ENCODE measurements at places on chromosomes 1 and 21.

- no peak for DNase-seq
Observed at GRCh38 chr1:48047116-48047515, 49.9 kb upstream of the TRABD2B start.

GRCh38 chr1:214361636-214362035 is 80.7 kb downstream of the SMYD2 start:
- no peak for DNase-seq

DNA sequence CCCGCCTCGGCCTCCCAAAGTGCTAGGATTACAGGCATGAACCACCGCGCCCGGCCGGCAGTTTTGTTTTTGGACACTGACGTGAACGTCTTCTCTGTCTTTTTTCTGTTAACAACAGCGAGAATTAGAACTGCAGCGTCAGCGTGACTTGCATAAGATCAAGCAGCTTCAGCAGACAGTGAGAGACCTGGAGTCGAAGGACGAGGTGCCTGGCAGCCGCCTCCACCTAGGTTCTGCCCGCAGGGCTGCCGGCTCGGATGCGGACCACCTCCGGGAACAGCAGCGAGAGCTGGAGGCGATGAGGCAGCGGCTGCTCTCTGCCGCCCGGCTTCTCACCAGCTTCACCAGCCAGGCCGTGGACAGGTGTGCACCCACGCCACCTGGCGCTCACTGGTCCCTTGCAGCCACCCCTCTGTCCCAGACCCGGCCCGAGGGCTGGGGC is 22.9 kb upstream of the DIP2A start:
- no peak for DNase-seq

- peak; percentile 92 for DNase-seq
Observed at GRCh38 chr21:34908419-34909055, 140.6 kb downstream of the RUNX1 start.

- DNase-seq = no peak
Observed at GRCh38 chr1:216521477-216521876, 98.2 kb upstream of the USH2A start.

DNA sequence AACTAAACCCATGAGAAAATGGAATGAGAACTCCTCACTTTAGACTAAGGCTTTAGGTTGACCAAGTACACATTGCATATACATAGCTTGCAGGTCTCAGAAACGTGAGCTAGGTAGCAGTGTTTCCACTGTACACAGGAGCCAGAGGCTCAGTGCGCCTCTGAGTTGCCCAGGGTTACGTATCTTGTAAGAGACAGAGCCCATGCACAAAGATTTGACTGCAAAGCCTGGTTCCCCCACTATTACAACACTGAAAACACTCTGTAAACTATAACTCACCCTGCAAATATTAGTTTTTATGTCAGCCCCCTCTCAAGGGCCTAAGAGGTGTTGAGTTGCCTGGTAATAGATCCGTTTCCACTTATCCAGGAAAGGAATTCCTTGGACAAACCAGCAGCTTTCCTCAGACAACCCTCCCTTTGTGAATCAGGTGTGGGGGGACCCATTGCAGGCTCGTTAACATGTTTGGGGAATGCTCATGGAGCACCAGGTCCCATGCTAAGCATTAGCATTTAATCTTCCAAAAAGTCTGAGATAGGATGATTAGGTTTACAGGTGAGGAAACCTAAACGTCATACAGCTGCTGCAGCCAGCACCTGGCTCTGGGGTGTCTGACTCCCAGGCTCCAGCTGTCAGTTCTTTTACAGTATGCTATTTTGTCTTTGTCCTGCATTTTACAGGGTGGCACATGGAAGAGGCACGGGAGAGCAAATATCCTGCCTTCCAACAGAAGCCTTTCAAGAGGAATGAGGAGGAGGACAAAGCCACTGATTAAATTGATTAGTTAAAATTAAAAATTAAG is 25.7 kb downstream of the TENT5C start:
- DNase-seq = no peak

GRCh38 chr1:103266036-103266435 is 157.7 kb upstream of the COL11A1 start:
- no peak for DNase-seq

DNA sequence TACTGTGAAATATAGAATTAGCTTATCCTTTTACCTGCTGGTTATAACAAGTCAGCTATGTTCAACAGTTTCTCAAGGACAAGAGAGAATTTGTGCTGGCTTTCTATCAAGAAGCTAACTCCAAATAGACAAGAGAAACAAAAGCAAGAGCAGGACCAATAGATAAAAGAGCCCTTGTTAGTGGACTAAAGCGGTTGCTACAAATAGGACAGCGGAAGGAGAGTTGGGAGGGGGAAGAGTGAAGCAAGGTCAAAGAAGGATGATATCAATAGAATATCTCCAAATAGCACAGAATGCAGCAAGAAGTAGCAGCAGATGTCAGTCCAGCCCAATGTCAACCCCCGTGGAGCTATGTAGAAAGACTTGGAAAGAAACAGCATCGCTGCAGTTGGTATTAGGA is 53.0 kb upstream of the AKT3 start:
- DNase-seq = no peak

DNA sequence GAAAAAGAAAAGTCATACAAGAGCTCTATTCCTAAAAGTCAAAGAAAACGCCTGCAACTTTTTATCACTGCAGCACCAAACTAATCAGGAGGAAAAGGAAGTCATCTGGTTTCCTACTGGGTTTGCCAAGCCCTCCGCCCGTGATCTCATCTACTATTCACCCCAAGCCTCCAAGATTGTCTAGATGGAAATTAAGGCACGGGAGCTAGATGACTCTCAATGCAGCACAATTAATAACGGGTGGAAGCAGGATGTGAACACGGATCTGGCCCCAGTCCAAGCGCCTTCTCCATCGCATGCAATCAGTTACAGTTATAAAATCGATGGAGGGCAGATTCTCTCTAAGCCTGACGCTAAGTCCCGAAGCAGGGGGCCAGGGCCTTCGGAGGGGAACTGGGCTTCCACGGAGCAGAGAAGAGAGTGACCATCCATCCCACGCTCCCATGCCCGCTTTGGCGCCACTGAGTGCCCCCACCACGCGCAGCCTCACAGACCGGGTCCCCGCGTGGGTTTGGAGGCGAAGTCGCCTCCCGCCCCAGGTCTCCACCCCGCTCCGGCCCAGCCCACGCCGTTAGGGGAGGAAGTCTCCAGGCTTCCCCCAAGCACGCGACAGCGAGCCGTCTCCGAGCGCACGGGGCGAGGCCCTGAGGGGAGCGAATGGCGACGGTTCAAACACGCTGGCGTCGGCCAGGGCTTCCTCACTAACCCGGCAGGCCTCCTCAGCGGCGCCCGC is 1.8 kb downstream of the HSF2BP start:
- peak; percentile 18 for DNase-seq

GRCh38 chr1:203057911-203058675 is 27.7 kb downstream of the MYOG start:
- no peak for DNase-seq

DNA sequence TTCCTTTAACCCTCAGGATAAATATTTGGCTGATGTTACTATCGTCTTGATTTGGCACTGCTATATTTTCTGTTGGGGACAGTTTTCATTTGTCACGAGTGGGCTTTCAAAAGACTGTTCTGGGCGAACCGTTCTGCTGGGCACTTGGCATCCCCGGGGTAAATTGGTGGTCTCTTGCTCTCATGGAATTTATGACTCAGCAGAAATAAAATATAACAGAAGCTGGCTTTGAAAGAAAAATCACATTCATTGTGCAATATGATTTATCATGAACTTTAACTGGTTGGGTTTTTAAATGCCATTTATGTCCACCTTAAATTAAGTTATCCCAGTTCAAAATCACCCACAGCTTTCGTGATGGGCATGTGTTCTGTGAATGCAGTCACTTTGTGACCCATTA is 147.3 kb downstream of the KAZN start:
- DNase-seq = no peak

DNA sequence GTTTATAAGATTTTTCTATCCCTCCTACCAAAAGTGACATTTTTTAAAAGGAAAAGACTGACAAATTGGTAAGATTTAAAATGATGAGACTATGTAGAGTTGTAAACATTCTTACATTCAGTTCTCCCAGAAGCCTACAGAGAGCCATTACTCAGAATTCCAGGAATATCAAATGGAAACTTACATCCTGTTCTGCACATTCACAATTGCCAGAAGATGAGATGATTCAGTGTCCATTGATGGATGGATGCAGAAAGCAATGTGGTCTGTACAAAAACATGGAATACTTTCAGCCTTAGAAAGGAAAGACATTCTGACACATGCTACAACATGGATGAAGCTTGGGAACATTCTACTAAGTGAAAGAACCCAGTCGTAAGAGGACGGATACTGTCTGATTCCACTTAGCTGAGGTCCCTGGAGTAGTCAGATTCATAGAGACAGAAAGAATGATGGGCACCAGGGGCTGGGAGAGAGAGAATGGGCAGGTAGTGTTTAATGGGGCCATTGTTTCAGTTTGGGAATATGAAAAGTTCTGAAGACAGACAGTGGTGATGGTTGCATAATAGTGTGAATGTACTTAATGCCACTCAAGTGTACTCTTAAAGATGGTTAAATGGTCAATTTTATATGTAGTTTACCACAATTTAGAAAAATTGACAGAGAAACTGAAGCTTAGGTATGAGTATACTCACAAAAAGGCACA is 16.6 kb downstream of the MX1 start:
- DNase-seq = no peak

- peak; percentile 14 for DNase-seq
Observed at GRCh38 chr1:8739377-8739776, 78.1 kb downstream of the RERE start.

DNA sequence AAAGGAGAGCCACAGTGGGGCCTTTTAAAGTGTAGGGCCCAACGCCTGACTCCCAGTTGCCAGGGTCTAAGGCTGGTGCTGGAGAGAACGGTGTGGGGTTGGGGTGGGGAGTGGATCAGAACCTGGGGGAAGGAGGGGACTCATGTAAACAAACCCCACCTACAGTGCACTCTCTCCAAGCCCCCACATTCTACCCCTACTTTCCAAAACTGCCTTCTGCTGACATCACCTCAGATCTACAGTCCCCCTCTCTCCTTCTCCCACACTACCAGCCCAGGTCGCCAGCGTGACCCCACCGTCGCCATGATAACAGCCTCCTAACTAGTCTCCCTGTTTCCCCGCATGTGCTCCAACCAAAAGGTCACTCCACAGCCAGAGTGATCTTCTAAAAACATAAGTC is 26.6 kb downstream of the TNNT2 start:
- no peak for DNase-seq

DNA sequence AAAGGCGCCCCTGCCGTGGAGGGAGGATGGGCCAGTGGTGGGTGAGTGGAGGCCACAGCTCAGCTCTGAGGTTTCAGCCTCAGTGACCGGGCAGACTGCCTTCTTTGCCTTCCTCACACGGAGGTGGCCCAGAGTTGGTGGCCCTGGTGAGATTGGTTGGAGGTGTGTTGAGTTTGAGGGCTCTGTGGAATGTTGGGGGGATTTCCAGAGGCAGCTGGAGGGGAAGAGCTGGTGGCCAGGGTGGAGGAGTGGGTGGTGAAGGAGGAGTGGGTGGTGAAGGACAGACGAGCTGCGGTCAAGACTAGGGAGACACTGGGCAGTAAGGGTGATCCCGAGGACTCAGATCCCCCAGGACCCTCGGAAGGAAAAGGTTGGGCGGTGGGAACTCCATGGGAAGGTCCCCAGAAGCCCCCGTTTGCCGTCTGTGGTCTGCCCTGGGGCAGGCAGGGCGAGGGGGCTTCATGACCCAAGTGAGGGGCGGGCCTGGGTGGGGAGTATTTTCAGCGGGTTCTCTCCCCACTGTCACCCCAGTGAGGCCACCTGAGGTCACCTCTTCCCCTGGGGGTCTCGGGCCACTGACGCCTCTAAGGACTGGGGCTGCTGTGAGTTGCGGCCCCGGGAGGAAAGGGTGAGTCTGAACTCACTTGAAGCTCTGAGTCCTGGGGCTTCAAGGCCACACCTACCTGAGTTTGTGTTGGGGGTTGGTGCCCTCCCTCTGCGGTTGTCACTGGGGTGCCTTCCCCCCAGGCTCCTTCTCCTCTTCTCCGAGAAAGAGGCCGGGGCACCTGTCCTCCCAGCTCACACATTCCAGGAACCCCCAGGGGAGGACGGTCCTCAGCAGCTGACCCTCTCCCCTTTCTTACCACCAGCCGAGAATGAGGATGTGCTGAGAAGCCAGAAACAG is 22.7 kb upstream of the PIK3CD start:
- DNase-seq = no peak

- no peak for DNase-seq
Observed at GRCh38 chr21:45617021-45617921, 26.3 kb upstream of the PCBP3 start.

GRCh38 chr1:245779797-245780755 is 625.3 kb downstream of the KIF26B start:
- DNase-seq = no peak

DNA sequence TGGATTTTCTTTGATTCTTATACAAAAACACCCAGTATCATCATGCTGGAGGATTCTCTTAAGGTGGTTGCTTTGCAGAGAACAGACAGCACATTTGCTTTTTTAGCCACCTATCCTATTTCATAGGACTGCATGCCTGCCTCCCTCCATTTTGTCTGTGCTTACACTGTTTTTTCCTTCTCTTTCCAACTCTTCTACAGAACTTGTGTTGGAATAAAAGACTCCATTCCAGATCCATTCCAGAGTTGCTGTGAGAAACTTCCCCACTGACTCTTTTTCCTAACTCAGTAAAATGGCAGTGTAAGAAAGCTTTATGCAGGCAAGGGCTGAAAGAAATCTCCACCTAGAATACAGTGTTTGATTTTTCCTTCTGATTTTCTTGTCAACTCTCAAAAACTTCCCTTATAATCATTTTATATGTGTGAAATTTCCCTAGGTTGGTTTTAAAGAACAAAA is 5.2 kb upstream of the ARID1A start:
- no peak for DNase-seq

GRCh38 chr1:2593251-2593878 is 6.8 kb downstream of the PRXL2B start:
- no peak for DNase-seq

DNA sequence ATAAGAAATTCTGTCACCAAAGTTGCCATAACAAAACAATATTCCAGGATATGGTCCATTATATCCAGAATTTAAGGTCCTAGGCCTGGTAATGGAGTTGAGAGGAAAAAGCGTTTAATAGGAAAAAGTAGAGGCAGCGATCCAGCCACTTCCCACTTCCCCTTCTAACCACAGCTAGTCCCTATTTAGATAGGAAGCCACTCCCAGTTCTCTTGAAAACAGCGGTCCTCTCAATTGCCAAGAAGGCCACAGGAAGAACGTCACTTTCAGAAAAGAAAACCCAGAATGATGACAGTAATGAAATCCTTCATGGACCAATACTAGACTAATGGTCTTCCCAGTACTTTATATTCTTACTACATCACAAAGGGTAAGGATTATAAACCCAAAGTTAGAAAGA is 38.6 kb downstream of the ABL2 start:
- no peak for DNase-seq
